Fibroblast of pulmonary artery (primary cell): ENCODE measurements at places on chromosomes 12 and 14.

DNA sequence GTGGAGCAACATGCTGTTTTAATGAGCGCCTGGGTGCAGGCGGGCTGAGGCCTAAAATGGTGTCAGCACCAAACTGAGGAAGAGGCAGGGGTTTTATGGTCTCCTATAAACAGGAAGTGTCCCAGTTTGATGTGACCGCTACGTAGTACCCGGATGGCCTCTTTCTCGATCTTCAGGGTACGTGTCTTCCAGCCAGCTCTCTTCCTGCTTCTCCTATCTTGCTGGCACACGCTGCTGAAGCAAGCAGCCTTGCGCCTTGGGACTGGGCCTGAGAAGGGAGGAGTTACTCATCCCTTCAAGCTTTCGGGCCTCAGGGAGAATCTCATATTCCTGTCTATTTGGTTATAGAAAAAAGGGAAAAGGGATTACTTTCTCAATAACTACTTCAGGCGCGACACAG lies 28.2 kb upstream of the RNASE1 start:
- DNase-seq: no peak

DNA sequence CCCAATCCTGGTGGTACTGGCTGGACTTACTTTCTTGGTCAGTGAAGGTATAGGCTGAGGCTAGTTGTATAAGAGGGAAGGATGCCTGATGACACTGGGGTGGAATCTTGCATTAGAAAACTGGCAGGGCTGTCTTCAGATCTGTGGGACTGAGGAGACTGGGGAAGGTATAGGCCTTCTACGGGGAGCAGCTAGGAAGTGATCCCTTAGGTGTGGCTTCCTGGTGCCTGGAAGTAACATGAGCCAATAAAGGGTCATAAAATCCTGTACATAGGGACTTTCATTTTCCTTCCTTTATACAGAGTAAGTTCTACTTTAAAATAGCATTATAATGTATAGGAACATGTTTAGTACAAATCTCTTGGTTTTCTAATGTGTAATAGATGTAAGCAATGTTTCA lies 716.8 kb downstream of the LRFN5 start:
- no peak for DNase-seq

DNA sequence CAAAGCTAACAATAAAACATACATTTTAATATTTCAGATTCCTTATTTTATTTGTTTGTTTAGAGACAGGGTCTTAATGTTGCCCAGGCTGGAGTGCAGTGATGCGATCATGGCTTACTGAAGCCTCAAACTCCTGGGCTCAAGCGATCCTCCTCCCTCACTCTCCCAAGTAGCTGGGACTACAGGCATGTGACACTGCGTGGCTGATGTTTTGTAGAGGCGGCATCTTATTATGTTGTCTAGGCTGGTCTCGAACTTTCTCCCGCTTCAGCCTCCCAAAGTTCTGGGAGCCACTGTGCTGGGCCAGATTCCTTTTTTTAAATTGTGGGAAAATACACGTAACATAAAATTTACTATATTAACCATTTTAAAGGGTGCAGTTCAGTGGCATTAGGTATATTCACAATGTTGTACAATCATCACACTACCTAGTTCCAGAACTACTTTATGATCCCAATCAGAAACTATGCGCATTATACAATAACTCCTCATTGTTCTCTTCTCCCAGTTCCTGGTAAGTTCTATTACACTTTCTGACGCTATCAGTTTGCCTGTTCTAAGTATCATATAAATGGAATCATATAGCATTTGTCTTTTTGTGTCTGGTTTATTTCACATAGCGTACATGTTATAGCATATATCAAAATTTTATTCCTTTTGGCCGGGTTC lies 40.3 kb downstream of the ADIPOR2 start:
- no peak for DNase-seq

DNA sequence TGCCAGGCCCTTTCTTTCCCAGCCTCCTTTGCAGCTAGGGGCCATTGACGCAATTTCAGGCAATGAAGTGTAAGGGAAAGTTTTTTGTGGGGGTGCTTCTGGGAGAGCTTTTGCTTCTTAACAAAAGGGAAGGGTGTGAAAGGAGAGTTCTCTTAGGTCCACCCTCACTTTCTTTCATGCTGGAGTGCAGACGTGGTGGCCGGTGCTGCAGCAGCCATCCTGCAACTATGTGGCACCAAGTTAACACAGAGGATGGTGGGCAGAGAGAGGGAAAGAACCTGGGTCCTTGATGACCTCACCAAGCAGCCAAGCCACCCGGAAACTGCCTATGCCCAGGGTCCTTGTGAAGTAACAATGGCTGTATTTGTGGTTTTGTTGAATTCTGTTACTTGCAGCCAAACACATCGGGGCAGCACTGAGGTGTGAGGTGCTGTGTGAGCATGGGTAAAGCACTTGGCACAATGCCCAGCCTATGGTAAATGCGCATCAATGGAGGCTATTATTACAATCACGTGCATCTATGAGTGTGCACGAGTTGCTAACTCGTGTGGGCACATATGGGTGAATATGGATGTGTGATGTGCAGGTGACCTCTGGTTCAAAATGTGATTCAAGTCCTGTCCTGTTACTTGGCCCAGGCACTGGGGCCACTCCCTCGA lies 122.6 kb downstream of the CALM1 start:
- no peak for DNase-seq

GRCh38 chr12:111638556-111638955 lies 39.4 kb upstream of the ATXN2 start:
- DNase-seq: peak; percentile 29

GRCh38 chr14:22623047-22623446 lies 21.1 kb downstream of the OR6J1 start:
- DNase-seq: no peak

- DNase-seq: no peak
Observed at GRCh38 chr12:115541891-115542421, 735.5 kb downstream of the MED13L start.

DNA sequence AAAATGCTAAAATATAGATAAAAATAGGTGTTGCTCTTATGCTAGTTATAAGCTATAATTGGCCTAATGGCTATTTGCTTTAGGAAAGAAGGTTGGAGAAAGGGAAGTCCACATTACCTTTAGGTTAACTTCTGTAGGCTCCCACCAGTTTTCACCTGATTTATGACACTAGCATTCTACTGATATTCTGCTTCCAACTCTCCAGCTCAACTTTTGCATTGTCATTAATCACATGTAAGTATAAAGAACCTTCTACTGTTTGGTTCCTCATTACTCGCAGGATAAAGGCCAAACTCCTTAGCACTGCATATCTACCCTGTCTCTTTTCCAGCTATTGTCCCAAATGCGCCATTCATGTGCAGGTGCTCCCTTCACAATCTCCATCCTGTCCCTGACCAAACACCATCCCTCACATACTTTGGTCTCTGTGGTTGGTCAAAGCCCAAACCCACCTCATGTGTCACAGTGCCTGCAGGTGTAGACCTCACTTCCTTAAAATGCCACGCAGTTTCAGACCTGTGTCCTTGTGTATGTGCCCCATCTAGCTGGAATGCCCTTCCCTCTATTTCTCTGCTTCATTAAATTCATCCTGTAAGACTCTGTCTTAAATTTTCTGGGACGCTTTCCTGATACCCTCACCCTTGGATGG lies 3.3 kb downstream of the DDHD1 start:
- no peak for DNase-seq

DNA sequence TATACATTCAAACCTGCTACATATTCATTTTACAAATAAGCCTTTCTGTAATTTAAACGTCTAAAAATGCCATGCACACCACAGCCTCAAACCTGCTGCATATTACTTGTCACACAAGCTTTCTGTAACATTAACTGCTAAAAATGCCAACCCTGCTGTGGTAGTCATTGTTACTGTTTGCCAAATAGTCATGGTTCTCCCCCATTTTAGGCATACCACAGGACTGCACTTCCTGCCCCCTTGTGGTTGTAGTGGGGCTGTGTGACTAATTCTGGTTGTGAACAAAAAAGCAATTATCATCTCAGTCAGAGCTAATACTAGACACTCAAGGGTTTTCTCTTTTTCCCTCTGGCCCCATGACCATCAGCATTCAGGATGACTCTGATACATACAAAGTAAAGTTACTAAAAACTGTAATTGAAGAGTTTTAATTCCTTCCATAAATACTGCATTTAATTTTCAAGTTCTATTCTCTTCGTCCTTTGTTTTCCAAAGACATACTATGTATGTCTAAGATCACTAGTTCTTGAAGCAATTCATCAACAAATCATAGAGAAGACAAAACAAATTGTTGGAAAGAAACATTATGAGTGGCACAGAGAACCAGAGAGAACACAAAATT lies 5.7 kb upstream of the SLC35F4 start:
- peak; percentile 70 for DNase-seq

GRCh38 chr14:61065656-61066055 lies 84.6 kb downstream of the SLC38A6 start:
- DNase-seq: no peak

DNA sequence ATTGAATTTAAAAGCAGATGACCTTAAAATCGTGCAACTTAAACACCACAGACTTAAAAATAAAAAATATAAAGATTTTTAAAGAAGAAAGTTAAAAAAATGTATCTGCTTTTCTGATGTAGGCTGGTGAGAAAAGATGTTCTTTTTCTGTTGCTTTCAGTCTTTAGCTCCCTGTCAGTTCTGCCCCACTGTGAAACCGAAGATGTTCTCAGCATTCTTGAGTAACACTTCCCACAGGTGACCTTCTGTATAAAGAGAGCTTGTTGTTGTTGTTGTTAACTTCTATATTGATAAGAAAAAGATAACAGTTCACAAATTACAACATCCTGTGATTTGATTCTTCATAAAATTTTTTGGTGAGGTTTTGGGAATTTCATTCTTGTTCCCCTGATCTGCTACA lies 377.9 kb upstream of the RGS6 start:
- DNase-seq: no peak

DNA sequence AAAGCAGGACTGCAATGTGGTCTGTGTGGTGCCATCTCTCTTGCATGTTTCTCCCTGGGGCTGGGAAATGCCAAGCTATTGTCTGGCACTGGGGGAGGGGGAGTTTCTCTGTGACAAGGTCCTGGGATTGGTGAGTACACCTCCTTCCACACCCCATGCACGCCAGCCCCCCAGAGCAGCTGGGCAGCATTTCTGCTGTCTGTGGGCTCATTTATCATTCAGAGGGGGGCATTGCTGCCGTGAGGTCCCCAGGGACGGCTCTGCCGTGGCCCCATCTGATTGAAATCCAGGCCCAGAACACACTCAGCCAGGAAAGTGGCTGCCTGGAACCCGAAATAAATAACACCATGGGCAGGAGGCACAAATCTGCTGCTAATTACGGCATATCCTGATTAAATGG lies 12.6 kb upstream of the FAM222A start:
- no peak for DNase-seq

- no peak for DNase-seq
Observed at GRCh38 chr14:51208982-51209381, 31.1 kb upstream of the TMX1 start.

DNA sequence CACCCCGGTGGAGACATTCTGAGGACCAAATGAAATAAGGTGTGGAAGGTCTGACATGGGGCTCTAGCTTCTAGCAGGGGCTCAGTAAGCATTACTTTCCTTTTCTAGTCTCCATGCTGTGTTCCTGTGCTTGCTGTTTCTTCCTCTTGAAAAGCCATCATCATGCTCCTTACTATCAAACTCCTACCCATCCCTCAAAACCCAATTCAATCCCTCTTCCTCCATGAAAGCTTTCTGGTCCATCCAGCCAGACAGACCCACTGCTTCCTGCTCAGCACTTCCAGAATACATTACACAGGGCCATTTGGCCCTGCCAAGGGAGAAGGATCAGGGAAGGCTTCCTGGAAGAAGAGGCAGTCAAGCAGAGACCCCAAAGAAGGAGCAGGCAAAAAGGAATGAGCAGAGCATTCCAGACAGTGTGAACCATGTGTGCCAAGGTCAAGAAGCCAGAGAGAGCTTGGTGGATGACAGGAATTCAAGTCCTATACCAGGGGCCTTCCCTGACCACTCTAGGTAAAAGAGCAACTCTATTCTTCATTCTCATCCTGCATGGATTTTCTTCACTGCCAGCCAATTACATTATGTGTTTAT lies 59.5 kb downstream of the NUAK1 start:
- no peak for DNase-seq

- DNase-seq: no peak
Observed at GRCh38 chr12:56080556-56081138, 682 bp downstream of the ERBB3 start.

GRCh38 chr14:49679271-49679670 lies 8.7 kb downstream of the POLE2 start:
- DNase-seq: no peak

DNA sequence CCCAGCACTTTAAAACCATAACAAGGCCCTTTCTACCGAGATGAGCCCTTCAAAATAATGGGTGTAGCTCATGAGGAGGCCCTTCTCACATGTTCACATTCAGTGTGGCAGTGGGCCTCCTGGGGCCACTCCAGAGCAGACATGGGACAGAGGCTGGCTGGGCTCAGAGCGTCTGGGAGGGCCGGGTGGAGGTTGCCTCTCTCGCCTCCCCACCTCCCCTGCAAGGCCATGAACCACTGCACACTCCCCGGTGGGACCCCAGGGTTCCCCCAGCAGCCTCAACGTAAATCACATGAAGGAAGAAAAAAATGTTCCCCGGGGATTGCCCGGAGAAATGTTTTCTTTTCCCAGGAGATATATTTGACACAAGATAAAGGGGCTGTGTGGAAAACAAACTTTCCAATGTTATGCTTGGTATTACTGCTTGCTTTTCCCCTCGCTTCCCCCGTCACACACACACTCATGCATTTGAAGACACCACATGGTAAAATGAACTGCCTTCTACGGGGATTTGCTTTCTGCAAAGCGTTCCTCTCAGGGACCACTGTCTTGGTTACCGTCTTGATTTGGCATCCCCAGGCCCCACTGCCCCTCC lies 190.7 kb upstream of the CCND2 start:
- no peak for DNase-seq

DNA sequence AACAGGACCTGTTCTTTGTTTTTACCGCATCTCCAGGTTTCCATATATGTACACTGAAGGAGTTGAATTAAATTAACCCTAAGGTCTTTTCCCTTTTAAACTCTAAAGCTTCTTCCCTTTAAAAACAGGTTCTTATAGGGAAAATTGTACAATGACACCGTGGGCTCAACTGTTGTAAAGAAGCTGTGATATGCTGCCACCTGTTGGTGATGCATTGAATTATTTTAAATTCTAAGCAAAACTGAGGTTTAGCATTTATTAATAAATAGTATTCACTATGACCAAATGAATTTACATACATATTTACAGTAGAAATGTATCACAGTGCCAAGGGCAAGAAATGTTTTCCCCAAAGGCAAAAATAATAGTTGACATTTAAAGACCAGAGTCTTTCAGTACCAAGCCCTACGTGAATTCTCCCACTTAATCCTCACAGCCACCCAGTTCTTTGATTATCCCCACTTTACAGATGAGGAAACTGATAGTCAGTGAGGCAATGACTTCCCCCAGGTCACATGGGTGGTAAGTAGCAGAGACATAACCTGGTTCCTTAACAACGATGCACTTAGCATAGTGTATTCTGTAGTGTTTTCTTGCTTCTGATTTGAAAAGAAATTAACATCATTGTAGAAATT lies 35.7 kb upstream of the TMEM263 start:
- DNase-seq: peak; percentile 76
